Osteoblast (primary cell): ENCODE measurements at places on chromosomes 7 and 10. TPM values are rescaled to one million over a fixed set of nuclear protein-coding genes. Genes with fewer than 3 reads are reported as not detected.
A peak's percentile ranks its signal among the peaks of the same experiment; 100 is the strongest.

AS3MT gene
- total RNA-seq: 6.2 and 8.0 TPM in 2 replicates

GRCh38 chr10:86306628-86307278, 59.8 kb downstream of the GRID1 start:
- H3K27me3 ChIP-seq: no peaks in the 10 kb centered on the region
- no peak overlapping the region for H3K27ac ChIP-seq
- no peak for DNase-seq
- H3K4me3 ChIP-seq: no peak overlapping the region
- no peaks in the 10 kb centered on the region for H3K4me1 ChIP-seq

DNA sequence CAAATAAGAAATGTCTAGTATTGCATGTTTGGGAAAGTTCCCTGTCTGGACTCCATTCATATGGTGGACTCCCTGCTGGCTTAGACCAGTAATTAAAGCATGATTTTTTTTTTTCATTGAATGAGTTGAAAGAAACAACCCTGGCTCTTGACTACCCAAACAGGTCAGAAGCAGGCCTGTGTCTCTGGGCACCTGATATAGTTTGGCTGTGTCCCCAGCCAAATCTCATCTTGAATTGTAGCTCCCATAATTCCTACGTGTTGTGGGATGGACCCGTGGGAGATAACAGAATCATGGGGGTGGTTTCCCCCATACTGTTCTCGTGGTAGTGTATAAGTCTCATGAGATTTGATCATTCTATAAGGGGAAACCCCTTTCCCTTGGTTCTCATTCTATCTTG, 206.2 kb downstream of the TMEM178B start:
- H3K4me1 ChIP-seq: no peaks in the 10 kb centered on the region
- H3K27me3 ChIP-seq: no peaks in the 10 kb centered on the region
- H3K4me3 ChIP-seq: no peak overlapping the region
- no peaks in the 10 kb centered on the region for H3K36me3 ChIP-seq
- no peak for DNase-seq

DNA sequence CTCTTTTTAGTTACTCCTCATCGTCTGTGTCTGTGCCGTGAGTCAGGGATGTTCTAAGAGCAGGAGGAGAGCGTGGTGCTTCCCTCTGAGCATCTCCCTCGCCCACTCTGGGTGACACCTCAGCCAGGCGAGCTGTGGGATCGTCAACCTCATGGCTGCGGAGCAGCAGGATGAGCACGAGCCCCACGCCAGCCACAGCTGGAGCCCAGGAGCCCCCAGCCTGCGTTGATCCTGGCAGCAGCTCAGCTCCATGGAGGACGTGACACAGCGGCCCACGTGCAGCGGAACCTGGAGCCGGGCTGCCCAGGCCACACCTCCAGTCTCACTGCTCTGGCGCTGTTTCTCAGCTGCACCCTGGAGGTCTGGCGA, 512.0 kb downstream of the PTPRN2 start:
- no peak overlapping the region for H3K4me3 ChIP-seq
- DNase-seq: peak; percentile 62
- H3K4me1 ChIP-seq: no peaks in the 10 kb centered on the region
- H3K27ac ChIP-seq: no peak overlapping the region

AZGP1 gene
- total RNA-seq: not detected in 2 replicates
